ENCODE measurements at places on chromosomes 5 and 9. TPM values are rescaled to one million over a fixed set of nuclear protein-coding genes. Genes with fewer than 3 reads are reported as not detected.

MRPS2 gene
- 11.6 TPM for total RNA-seq

SELENOP gene
- 0.32 TPM for total RNA-seq

EPB41L4A gene
- 3.2 TPM for total RNA-seq

PCDHB8 gene
- 0.89 TPM for total RNA-seq

TPD52L3 gene
- not detected for total RNA-seq

FAM169A gene
- total RNA-seq, result 0.74 TPM
